Kidney tubule cell (primary cell): ENCODE measurements at places on chromosomes 11 and 22.

GRCh38 chr11:2256293-2256913 lies 14.0 kb downstream of the ASCL2 start:
- DNase-seq = no peak

GRCh38 chr22:29156507-29156906 lies 49.2 kb upstream of the EMID1 start:
- DNase-seq = no peak

DNA sequence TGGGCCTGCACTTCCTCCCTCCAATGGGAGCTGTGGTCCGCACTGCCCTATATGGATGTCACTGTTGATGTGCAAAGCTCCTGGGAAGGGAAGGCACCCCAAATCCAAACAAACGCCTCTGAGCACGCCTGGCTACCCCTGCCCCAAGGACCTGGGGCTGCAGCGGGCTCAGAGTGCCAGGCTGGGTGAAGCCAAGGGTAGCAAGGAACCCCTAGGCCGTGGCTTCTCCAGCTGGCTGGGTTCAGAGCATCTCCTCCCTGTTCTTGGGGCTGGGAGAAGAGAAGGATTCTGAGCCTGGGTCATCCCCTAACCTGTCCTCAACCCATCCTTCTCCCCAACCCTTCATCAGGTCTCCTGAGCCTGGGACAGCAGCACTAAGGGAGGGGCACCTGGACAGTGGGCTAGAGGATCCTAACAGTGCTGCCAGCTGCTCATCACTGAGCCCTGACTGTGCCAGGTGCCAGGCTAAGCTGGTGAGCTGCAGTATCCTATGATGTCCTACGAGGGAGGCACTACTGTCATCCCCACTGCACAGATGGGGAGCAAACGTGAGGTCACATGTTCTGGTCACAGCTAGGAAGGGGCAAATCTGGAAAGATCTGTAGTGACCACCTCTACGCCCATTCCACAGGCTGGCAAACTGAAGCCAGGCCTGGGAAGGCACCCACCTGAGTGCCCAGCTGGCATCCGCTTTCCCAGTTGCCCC lies 3.0 kb downstream of the SSTR3 start:
- no peak for DNase-seq

- no peak for DNase-seq
Observed at GRCh38 chr11:90426442-90426841, 203.6 kb upstream of the CHORDC1 start.

DNA sequence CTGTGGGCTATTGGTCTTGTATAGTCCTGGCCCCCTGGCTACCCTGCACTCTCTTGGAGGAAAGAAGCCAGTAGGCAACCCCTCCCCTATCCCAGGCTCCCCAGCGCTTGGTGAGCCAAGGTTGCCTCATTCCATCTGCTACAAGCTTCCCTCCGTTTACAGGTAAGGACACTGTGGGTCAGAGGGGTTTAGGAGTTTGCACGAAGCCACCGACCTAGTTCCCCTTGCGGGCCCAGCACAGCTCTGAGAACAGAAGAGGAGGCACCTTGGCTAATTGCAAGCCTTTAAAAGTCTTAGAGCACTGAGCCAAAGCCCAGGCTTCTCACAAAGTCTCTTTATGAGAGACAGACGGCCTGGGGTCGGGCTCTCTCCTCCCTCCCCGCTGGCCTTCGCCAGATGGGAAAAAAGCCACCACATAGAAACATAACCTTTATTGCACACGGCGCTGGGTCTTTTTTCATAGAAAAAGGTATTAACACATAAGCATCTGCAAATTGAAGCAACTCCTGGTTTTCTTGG lies 99.8 kb downstream of the CEP164 start:
- no peak for DNase-seq
